Stimulated activated CD4-positive, alpha-beta T cell treated with anti-CD3 and anti-CD28 coated beads, Interleukin-1b, Interleukin-23, amount 100 ng/mL, for 24 hours (primary cell): ENCODE measurements at places on chromosomes 11 and 22.

DNA sequence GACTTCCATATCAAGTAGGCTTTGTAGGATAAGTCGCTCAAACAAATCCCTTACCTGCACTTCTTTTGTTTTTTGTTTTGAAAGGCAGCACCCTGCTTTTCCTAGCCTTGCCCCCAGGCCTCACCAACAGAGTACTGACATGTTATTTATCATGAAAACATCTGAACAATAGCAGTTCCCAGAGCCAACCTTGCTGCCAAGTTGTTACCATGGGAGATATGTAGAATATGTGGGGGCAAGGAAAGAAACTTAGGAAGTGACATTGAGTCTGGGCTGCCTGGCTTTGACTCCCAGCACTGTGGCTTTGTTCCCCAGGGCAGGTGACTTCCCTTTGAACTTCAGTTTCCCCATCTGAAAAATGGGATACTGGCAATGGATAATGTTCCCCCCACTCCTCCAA, 53.4 kb upstream of the CRYBB3 start:
- no peak for DNase-seq

- DNase-seq, result no peak
These were observed 8.7 kb downstream of the TKFC start for GRCh38 chr11:61341706-61342105.

DNA sequence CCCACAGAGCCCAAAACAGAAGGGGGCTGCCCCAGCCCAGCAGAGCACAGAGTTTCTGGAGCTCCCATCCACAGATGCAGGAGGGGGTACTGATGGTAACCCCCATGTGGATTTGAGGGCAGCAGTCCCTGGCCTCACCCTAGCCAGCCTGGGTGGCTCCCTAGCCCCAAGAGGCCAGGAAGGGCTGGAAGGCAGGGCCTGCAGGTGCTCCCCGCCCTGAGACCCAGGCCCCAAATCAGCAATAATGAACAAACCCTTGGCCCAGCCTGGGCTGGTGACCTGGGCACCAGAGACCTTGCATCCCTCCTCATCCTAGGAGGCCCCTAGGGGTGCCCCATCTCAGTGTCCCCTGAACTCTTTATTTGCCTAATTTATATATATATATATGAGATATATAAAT, 61.6 kb downstream of the MORC2 start:
- DNase-seq, result no peak

GRCh38 chr11:65431451-65432099, 9.0 kb downstream of the NEAT1 start:
- no peak for DNase-seq

GRCh38 chr11:113248702-113249490, 65.5 kb upstream of the TTC12 start:
- no peak for DNase-seq

GRCh38 chr11:67114275-67114896, 4.7 kb upstream of the KDM2A start:
- DNase-seq, result no peak
